EL (cell line): ENCODE measurements at places on chromosomes 12 and 14.

DNA sequence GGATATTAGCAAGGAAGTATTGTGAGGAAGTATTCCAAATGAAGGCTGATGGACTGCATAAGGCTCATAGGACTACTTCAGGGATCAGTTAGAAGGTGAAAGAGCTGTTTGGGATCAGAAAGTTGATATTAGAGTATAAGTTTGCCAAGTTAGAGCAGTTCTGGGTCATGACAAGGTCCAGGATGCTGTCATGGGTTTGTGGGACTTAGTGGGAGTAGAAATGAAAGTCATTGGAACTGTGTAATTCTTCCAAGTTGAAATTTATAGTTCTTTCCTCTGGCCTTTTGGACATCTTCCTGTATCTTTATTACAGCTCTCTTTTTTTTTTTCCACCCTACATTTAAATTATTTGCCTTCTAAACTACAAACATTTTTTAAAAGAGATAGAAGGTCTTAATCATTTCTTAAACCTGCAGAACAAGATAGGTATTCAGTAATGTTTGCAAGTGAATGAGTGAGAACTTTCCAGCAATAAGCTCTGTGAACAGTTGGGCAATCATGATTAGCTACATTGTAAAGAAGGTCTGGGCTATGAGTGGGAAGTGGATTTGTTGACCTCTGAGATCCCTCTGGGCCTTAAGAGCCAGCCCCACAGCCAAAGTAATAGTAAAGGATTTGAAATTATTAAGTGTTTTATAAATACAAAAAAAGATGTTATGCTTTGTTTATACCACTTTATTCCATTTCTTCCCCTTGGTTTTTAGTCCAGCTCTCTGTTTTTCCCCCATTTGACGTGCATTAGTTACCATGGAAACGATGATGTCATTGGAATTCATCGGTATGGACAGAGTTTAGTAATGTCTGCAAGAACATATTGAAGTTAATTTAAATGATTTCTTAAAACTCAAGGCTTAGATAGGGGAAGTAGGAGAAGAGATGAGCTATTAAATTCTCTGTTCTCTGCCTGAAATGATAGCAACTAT lies 247.9 kb upstream of the ARHGAP5 start:
- peak; percentile 75 for DNase-seq

DNA sequence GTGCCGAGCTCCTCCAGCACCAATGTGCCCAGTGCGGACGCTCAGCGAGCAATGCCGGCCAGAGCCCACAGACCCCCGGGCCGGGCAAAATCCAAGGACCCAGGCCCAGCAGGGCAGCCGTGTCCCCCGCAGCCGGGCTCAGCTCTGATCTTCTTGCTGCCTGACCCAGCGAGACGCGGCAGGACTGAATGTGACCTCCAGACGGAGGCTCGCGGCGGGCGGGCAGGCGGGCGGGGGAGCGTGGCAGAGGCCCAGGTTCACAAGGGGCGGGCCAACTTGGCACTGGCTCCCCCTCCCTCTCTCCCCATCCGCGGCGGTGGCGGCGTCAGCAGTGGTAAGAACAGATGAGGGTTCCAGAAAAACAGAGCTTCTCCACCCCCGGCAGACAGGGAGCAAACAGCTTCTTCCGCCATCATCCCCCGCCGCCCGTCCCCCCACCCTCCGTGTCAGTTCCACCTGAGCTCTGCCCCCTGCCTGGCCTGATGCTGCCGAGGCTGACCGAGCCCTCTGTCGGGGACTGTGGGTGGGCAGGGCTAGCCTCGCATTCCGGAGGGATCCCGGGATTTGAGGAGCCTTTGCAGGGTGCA lies 94.3 kb downstream of the RFLNA start:
- DNase-seq, result peak; percentile 84

DNA sequence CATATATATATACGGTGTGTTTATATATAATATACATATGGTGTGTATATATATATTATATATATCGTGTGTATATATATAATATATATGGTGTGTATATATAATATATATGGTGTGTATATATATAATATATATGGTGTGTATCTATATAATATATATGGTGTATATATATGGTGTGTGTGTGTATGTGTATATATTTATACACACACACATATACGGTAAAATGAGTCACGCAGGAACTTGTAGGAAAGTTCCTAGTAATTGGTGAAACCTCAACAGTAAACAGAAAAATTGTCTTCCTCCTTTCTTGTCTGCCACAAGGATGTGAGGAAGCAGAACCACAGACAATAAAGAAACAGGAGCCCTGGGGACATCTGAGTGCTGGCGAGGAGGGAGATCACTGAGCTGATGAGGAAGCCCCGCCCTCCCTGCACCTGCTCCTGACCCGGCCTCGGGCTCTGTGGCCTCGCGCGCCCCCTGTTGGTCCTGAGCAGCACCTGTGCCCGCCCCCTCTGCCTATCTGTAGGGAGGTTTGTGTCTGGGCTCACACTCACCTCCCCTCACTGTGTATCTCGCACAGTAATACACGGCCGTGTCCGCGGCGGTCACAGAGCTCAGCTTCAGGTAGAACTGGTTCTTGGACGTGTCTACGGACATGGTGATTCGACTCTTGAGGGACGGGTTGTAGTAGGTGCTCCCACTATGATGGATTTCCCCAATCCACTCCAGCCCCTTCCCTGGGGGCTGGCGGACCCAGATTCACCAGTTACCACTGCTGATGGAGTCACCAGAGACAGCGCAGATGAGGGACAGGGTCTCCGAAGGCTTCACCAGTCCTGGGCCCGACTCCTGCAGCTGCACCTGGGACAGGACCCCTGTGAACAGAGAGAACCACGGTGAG lies 1079.4 kb downstream of the TMEM121 start:
- DNase-seq, result no peak

- DNase-seq, result peak; percentile 67
Measured at GRCh38 chr14:55070981-55071411, 19.5 kb downstream of the MAPK1IP1L start.

- peak; percentile 42 for DNase-seq
Measured at GRCh38 chr12:113359133-113359938, 949 bp downstream of the PLBD2 start.

- no peak for DNase-seq
Measured at GRCh38 chr12:129607301-129607700, 296.5 kb downstream of the TMEM132D start.

GRCh38 chr12:86234316-86234855 lies 21.8 kb downstream of the MGAT4C start:
- DNase-seq, result no peak

GRCh38 chr12:48119834-48120195 lies 651 bp downstream of the PFKM start:
- no peak for DNase-seq

DNA sequence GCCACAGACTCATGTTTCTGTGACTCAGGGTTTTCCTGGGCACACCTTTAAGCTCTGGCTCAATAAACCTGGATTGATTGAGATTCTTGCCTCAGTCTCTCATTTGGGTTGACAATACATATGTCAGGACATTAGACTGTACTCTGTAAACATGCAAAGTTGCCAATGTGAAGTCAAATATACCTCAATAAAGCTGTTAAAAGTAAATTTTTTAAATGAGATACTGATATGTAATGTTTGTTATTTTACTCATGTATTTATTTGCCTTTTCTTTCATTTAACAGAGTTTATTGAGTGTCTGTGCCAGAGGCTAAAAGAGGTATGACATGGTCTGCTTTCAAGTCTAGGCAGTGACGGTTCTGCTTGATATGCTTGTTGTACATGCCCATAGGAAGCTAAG lies 3.7 kb upstream of the ETFBKMT start:
- DNase-seq, result no peak

GRCh38 chr14:65867333-65867732 lies 454.8 kb downstream of the FUT8 start:
- DNase-seq, result no peak

DNA sequence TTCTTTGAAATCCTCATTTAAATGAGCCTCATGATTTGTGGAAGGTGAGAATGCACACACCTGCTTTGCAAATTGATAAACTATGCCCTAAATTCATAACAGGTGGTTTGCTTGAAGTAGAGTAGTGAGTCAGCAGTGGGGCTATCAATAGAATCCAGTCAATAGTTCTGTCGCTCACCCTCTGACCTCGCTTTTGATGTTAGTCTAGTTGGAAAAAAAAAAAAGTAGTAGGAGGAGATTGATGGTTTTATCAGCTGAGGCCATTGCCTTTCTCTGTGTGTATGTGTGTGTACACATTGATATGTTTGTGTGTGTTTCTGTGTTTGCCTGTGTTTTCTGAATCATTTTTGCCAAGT lies 267.3 kb downstream of the SNAPC1 start:
- no peak for DNase-seq

- peak; percentile 69 for DNase-seq
Measured at GRCh38 chr12:13233830-13234641, 37.5 kb downstream of the EMP1 start.

DNA sequence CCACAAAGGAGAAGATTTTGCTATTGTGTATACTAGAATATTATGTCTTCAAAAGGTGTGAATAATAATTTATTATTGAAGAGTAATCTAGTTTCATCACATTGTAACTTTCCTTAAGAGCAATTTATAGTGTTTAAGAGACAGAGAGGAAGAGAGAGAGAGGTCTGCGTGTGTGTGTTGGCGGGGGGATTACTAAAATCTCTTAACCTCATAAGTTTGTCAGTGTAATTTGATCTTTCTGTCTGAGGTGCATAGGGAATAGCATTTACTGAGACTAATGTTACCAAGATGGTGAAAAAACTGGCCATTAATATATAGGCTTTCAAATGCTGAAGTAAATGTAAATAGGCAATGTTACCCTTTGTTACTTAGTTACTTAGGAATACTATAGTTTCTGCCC lies 48.2 kb upstream of the BTG1 start:
- DNase-seq, result no peak

DNA sequence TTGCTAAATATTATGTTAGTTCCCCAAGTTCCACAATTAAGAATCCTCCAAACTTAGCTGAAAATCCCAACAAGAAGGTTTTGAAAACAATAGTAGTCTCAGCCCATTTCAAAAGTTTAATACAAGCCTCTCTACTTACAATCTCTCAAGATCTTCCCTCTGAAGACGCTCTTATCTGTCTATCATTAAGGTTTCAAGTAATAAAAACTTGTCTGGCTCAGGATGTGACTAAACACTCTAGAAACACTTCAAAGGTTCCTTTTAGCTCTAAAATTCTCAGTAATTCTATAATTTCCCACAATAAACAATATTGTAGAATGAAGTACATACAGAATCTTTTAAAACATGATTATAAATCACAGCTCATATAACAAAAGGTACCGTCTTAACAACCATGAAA lies 16.3 kb downstream of the YAF2 start:
- DNase-seq, result no peak

DNA sequence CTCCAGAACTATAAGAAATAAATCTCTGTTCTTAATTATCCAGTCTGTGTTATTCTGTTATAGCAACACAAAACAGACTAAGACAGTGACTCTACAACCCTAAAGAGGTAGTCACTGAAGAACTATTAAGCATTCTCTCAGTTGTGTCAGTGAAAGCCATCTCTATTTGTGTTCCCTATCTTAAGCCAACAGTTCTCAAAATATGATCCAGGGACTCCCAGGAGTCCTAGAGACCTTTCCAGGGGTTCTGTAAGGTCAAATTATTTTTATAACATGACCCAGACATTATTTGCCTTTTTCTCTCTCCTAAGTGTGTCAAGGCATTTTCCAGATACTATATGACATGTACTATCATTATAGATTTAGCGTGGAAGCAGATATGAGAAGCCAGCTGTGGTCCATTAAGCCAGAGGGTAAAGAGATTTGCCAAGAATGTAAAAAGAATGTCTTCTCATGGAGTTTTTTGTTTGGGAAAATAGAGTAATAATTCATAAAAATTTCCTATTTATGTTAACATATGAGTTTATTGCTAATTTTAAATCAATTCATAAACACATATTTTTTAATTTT lies 315.8 kb downstream of the RGS6 start:
- DNase-seq, result no peak

- DNase-seq, result no peak
Measured at GRCh38 chr14:88552876-88553275, 1.9 kb downstream of the PTPN21 start.

DNA sequence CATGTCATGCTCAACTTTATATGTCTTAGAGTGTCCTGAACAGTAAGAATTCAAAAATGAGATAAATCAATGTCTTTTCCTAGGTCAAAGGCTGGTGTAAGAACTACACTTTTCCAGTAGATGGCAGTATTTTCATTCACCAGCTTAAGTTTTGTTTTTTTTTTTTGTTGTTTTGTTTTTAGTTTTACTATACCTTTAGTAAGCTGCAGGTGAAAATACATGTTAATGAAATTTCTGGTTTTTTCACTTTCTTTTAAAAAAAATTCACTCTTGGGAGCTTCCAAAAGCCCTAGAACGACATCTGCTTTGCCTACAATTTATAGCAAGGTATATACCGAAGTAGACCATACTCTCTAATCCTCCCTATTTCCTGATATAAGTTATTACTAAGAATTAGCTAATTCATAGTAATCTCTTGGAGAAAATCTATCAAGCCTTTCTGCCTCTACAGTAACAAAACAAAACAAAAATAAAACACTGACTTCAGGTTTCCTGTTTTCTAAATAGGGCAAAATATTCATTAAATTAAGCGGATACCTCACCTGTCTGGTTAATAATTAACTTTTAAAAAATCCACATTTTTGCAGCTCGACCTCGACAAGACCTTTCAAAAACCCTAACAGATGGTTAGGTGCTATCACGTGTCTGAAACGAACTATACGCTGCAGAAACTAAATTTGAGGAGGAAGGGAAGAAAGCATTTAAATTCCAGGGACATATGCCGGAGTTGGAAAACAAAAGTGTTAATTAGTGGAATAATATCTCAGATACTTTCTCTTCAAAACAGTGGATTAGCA lies 2.7 kb upstream of the SAMD4A start:
- peak; percentile 51 for DNase-seq

GRCh38 chr14:75238756-75239455 lies 39.7 kb upstream of the FOS start:
- DNase-seq, result no peak

GRCh38 chr14:60328583-60328982 lies 79.6 kb downstream of the PPM1A start:
- no peak for DNase-seq

DNA sequence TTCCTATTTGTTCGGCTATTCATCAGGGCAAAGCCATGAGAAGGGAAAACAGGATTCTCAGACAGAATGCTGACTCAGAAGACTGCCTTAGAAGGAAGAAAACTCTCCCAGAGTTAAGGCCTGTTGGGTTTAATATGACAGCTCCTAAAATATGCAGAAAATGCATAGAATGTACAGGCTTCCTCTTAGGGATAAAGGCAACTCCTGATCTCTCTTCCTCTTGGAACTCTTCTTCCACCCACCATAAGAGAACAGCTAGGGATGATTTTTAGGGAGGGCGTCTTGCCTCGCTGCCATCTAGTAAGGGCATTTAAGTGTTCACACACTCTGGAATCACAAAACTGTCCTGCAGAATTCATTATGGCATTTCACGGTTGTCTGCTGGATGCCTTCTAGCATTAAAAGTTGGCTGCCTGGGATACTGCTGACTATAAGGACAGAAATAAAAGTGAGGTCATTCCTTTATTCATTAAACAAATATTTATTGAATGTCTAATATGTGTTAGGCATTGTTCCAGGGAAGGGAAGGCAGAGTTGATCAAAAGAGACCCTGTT lies 73.7 kb downstream of the DCAF5 start:
- DNase-seq, result peak; percentile 94

DNA sequence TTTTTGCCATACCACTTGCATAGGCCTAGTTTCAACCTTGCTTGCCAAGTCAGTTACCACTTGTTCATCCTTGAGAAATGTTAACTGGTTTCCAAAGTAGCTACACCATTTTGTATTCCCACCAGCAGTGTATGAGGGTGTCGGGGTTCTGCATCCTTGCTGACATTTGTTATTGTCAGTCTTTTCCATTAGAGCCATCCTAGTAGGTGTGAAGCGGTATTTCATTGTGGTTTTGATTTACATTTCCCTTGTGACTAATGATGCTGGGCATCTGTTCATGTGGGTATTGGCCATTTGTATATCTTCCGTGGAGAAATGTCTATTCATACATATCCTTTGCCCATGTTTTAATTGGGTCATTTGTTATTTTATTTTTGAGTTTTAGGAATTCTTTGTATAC lies 27.6 kb upstream of the GALNT16 start:
- no peak for DNase-seq
